ENCODE measurements at places on chromosomes 13 and 19. TPM values are rescaled to one million over a fixed set of nuclear protein-coding genes. Genes with fewer than 3 reads are reported as not detected.

The PLIN4 gene
- total RNA-seq, result not detected

The THSD8 gene
- total RNA-seq, result 19.2 TPM

The RUBCNL gene
- not detected for total RNA-seq

The KCNN1 gene
- not detected for total RNA-seq

Data from activated CD4-positive, alpha-beta memory T cell treated with anti-CD3 and anti-CD28 coated beads, Interleukin-2, amount 10 ng/mL, durations not matched to agents 7 days and 5 days (primary cell).